ENCODE measurements at places on chromosomes 7 and 10.

GRCh38 chr7:149669121-149669818, 104.1 kb downstream of the ZNF467 start:
- DNase-seq, result no peak

DNA sequence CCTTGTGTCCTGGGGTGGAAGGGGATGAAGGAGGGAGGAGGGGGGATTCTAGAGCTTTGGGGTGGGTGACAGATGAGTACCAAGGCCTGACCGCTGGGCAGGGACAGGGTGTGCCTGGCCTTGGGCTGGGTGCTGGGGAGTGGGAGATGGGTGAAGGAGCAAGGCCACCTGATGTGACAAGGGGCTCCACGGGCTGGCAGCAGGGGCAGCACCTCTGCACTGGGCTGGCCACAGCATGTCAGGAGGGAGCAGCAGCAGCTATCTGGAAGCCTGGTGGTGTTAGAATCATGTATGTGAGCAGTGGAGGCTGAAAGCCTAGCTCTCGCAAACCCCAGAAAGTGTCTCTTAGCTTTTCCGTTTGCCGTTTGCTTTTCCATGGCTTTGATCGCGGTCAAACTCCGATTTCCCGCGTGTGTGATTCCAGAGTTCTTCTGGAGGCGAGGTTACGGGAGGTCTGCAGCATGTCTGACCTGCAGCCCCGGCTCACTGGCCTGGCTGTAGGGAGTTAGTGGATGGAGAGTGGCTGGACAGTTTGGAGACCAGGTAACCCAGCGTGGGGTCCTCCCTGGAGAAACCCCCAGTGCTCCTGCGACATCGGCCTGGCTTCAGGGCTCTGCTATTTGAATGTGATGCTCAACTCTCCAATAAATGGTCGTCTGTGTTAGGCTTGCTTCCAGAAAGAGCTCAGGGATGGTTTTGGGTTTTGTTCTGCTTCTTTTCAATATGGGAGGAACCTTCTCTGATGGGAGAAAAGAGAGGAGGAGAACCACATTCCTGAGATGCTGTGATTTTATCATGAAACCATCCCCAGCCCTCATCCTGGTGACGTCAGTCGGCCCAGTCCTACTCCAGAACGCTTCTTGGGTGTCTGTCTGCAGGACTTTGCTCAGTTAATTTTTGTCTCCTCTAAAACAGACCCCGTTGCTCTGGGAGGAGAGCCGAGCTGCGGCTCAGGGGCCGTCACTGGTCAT, 105.5 kb downstream of the CUX1 start:
- no peak for DNase-seq

DNA sequence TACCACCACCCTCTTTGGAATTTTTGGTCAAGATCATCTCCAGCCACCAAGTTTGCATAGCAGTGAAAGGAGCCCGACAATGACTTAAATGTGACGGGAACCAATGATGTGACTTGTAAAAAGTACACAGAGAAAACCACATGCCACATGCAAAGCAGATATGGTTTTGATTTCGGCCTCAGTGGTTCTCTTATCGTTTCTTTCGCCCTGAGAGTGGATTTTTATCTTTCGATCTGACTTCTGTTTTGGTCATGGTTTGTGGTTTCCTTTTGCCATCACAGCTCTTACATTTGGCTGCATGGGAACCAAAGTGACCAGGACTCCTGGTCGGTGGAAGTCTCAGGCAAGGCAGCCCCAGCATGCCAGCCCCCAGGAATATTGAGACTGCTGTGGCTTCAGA, 31.5 kb downstream of the TCF7L2 start:
- DNase-seq, result no peak

GRCh38 chr7:25358926-25359325, 130.6 kb upstream of the NPVF start:
- DNase-seq, result no peak

- DNase-seq, result no peak
Observed at GRCh38 chr10:132732518-132732917, 53.4 kb downstream of the NKX6-2 start.

DNA sequence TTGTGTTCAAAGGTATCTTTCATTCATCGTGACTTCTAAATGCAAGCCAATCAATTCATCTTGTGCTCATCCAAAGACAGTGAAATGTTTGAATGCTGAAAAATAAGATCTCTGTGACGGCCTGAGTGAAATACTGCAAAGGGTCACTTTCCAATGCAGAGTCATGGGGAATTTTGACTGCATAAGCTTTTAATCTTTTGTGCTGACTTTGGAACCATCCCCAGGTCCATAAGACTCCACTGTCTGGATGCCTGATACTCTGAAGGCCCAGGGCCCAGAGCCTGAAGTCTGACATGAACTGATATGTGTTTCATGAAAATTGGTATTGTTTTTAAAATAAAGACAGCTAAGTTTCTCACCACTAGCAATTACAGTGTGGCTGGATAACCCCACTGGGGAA, 39.0 kb downstream of the PPP1R3C start:
- no peak for DNase-seq

DNA sequence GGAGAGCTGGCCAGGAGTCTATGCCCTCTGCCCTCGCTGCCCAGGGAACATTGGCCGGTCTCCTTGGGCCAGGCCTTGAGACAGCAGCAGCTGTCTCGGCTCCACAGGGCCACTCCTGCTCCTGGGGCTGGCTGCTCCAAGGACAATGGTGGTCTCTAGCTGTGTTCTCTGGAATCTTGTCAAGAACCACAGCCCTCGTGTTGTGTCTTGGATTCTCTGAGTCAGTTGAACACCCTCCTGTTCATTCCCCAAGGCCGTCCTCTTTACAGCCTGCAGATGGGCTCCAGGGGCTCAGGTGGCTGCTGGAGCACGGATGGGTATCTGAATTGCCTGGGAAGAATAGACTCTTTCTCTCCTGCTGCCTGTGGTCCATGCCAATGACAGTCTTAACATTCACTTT, 511.1 kb downstream of the GLRX3 start:
- no peak for DNase-seq

DNA sequence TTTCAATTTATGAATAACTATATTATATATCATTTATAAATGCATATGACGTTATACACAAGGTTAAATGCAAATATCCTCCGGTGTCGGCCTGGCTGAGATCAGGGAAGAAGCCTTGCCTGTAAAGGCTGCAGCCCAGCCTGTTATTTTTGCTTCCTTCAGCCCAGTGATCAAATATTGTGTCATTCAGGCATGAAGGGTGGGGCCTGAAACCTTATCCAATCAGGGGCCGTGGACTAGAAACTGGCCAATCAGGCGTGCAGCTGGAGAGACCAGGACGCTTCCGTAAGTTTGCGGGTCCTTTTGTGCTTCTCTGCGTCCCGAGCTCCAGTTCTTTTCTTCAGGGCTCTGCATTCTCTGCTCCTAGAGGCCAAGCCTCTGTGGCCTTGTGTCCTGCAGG, at the start of gene ZNF722:
TSS of gene ZNF722 (plus strand) at position 301 of the 400 bp plus-strand sequence. CDS start 113 bp downstream, outside the sequence.
- no peak for DNase-seq

DNA sequence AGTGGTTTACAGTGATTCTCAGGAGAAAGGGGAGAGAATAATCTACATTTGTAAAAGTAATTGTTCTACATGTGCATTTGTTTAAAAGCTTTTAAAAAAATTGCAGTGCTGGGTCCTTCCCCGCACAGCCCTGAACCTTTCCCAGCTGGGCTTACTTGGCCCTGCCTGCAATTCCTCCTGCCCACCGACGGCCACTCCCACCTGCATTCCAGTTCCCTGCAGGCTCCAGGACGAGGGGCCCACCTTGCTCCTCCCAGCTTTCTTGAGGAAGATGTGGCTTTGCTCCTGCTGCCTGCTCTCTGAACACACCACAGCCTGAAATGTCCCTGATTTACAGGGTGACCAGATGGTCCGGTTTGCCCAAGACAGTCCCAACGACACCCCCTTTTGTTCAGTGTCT, 222.7 kb downstream of the PRPF18 start:
- DNase-seq, result no peak

DNA sequence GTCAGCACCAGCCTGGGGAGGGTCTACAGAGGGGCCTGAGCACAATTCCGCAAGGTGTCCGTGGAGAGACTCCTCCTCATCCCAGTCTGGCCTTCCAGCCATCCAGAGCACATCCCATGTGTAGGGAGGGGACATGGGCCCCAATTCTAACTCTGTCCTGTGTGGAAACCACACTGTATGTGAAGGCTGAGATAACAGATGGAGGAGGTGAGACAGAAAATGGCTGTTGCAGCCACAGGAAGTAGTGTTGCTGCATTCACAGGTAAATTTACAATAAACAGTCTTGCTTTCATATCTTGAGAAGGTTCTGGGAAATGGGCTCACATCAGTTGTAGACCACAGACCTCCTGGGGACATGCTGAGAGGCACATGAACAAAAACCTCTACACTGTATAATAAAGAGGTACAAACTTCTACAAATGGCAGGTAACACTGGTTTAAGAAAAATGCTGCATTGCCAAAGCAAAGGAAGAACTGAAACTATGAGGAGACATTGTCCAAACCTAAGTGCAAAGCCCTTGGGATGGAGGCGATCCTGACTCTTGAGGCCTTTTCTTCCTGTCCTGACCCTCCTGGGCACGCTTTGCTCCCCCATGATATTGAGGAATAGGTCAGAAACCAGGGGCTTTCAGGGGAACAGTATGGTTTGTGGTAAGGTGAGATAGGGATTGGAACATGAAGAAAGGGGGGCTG, 21.6 kb upstream of the GIMAP2 start:
- DNase-seq, result no peak

- no peak for DNase-seq
Observed at GRCh38 chr7:4807598-4808016, 32.2 kb downstream of the AP5Z1 start.

- DNase-seq, result no peak
Observed at GRCh38 chr10:21396889-21397288, 128.6 kb downstream of the SKIDA1 start.

- no peak for DNase-seq
Observed at GRCh38 chr7:46233585-46234329, 312.7 kb upstream of the IGFBP3 start.

- no peak for DNase-seq
Observed at GRCh38 chr10:63866075-63866746, 345.0 kb downstream of the REEP3 start.

DNA sequence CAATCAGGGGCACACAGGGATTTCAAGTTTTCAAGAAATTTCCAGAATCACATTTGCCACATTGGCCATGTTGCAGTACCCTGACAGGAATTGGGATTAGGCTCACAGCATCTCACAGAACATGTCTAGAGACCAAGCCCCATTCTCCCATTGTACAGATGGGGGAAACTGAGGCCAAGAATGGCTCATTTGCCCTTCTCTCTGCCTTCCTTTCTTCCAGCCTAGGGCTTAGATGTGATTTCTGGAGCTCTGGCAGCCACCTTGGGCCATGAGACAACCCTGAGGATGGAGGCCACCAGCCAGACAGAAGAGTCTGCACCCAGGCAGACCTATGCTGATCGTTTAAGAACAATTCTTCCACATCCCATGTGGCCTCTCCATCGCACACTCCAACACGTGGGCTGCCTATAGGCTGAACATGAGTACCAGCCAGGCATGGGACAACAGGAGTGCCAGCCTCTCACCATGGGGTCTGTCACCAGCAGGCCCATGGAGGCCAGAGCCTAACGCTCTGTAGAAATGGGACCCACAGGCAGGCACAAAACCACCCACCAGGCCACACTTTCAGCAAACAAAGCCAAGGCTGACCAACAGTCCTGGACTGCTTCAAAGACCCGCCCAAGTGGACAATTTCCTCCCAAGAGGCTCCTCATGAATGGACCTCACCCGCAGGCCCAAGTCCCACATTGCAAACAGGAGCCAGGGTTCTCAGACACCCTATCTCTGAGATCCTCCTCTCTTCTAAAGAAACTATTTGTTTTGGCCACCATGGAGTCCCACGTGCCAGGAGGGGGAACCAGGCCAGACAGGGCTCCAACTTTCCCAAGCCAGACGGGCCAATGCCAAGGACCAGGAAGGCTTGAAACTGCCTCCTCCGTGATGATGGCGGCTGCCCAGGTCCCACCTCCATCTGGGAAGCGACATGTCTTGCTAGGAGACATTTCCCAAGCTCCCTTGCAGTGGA, 20.7 kb downstream of the PDGFA start:
- no peak for DNase-seq

- DNase-seq, result no peak
Observed at GRCh38 chr10:117441361-117441760, 66.1 kb upstream of the PDZD8 start.

DNA sequence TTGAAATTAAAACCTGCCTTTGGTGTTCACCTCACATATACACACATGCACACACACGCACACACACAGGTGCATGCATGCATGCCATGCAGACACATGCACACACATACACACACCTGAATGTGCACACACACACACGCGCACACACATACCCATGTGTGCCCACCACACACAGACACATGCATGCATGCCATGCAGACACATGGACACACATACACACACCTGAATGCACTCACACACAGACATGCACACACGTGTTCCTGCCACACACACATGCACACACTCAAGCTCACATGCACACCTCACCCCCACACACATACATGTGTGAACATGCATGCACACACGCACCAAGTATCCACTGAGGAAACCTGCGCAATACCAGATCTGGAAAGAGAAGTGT, 136.4 kb downstream of the KLF6 start:
- no peak for DNase-seq

DNA sequence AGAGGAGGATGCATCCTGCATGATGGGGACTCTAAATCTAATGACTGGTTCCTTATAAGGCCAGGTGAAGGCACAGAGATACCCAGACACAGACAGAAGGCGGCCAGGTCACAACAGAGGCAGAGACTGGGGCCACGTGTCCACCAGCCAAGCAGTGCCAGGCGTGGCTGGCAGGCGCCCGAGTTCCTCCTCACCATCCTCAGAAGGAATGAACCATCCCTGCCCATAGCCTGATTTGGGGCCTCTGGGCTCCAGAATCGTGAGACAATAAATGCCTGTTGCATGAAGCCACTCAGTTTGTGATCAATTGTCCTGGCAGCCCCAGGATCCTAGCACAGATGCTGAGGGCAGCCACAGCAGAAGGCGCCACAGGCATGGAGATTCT, 69.0 kb upstream of the TNRC18 start:
- no peak for DNase-seq

GRCh38 chr10:30154561-30154960, 95.2 kb upstream of the JCAD start:
- DNase-seq, result no peak

GRCh38 chr7:113087071-113087998, 708 bp upstream of the GPR85 start:
- DNase-seq, result no peak
